ENCODE measurements at places on chromosomes 2 and 18.

GRCh38 chr2:99880964-99881294 is 261.5 kb downstream of the AFF3 start:
- no peak for DNase-seq

- no peak for DNase-seq
Measured at GRCh38 chr2:98308068-98308467, 38.2 kb upstream of the CNGA3 start.

GRCh38 chr2:129437725-129438124 is 541.7 kb upstream of the RAB6C start:
- DNase-seq: no peak

DNA sequence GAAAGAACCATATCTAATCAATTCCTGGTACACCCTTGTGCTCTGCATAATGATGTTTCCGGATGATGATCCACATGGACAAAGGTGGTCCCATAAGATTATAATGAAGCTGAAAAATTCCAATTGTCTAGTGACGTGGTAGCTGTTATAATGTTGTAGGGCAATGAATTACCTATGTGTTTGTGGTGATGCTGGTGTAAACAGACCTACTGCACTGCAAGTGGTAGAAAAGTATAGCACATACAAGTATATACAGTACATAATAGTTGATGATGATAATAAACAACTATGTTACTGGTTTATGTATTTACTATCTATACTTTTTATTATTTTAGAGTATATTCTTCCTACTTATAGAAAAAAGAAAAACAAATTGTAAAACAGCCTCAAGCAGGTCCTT is 8.4 kb downstream of the DGKD start:
- DNase-seq: no peak

- no peak for DNase-seq
Measured at GRCh38 chr2:85341269-85342029, 12.9 kb downstream of the RETSAT start.

DNA sequence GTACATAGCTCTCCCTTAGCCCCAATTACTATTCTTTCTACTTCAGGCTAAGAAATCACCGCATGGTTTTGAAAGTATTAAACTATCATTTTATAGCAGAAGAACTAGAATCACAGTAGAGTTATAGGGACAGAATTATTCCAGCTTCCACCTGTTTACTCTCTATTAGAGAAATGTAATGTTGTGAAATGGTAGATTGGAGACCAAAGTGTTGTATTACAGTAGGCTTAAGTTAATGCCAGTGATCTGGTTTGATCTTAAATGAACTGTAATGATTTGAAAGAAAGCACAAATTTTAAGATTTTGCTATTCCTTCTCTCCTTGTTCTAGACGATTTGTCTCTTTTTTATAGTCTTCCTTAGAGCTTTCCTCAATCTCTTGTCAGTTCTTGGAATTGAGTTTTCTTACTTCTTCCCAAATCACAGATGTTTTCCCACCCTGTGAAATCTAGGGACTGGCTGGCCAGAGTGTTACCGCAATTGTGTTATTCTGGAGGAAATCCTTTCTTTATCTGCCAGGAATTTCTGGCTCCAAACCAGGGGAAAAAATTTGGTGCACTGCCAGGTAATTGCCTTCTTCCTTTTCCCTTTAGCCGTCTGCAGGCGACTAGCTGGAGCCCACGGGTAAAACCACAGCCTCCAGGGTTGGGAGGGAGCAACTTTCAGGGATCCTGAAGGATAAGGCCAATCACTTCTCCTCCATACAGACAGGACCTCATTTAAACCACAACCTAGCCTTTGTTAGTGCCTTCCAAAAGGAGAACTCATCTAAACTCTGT is 51.7 kb downstream of the NOP58 start:
- no peak for DNase-seq

DNA sequence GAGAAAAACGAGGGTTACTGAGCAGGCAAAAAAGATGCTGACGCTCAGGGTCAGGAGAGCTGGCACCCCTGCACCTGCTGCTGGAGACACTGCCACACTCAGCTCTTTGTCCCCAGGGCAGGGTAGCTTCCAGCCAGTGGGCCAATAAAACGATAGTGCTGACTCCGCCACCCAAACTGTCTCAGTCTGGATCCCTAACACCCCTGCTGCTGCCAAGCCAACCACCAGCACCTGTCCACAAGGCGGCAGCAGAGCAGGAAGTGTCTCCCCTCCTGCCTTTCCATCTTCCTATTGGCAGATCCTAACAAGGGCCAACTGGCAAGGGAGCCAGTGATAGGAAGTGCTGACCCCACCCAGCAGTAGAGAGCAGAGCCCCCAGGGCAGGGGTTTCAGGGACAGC is 531.5 kb upstream of the SALL3 start:
- no peak for DNase-seq

Data from activated T-helper 1 cell treated with anti-CD3 and anti-CD28 coated beads, Interleukin-12 subunit alpha, Interleukin-12 subunit beta, Interleukin-2, Interleukin-4 antibody, amounts not matched to agents 30 ng/mL and 10 ng/mL and 1 ng/mL, durations not matched to agents 14 hours and 24 hours and 36 hours (primary cell).